ENCODE measurements at places on chromosomes 2 and 18. TPM values are rescaled to one million over a fixed set of nuclear protein-coding genes. Genes with fewer than 3 reads are reported as not detected.

DNA sequence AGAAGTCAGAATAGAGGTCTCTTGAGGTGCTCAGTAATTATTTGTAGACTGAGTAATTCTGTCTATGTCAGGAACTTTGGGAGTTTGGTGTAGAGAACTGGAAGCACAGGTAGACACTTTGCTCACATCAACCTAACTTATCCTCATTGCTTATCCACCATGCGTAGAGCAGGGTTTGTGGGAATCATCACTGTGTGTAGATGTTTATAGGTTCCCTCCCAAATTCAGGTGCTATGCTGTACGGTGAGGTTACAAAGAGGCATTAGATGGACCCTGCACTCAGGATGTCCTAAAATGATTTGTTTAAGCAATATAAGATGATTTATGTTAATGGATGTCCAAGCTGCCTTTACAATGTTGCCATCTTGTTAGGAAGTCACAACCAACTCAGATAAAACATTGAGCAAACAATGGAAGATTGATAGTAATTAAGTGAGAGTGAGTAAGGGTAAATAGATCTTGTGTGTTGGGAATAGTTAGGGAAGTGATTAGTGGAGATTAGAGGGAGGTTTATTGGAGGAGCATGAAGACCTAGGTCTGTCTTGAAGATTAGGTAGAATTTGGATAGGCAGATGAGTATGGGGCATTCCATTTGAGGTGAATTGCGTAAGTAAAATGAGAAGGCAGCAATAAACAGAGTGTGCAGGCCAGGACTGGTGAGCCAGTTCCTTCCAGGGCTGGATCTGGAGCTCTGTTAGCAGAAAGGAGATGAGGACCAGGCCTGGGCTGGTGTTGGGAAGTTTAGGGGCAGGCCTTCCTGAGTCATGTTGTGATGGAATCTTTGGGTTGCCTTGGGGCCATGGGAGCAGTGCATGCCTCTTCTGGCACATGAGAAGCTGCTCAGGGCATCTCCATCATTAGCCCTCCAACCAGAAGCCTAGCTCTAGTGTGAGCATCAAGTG lies 12.1 kb downstream of the EPAS1 start:
- H3K4me3 ChIP-seq: no peak overlapping the region
- H3K36me3 ChIP-seq: no peaks in the 10 kb centered on the region
- no peak for DNase-seq
- no peak overlapping the region for H3K27ac ChIP-seq

GRCh38 chr2:26650713-26651469 lies 9.7 kb upstream of the CIB4 start:
- H3K27ac ChIP-seq: no peak overlapping the region
- H3K36me3 ChIP-seq: no peaks in the 10 kb centered on the region
- no peak for DNase-seq
- H3K4me3 ChIP-seq: no peak overlapping the region
- H3K27me3 ChIP-seq: no peaks in the 10 kb centered on the region

DNA sequence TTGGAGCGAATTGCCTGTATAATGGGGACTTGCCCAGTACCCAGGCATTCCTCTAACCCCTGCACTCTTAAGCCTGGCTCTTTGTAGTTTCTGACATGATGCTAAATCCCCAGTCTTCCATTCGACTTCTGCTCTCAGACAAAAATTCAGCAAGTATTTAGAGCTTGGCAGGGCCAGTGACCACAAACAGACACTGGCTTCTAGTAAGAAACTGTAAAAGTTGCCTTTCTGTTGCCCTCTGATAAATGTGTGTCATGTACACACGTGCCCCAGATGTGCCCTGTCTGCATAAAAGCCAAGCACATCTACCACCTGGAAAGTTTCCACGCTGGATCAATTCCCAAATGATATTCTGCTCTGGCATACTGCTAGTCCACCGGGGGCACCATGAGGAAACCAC lies 18.0 kb downstream of the PAX3 start:
- DNase-seq: no peak
- H3K27ac ChIP-seq: no peak overlapping the region
- no peaks in the 10 kb centered on the region for H3K36me3 ChIP-seq
- no peaks in the 10 kb centered on the region for H3K27me3 ChIP-seq
- H3K4me3 ChIP-seq: no peak overlapping the region

Gene KIAA2012
- not detected for total RNA-seq

Gene PAX3
- not detected for total RNA-seq

- DNase-seq: no peak
- H3K27ac ChIP-seq: no peak overlapping the region
- no peaks in the 10 kb centered on the region for H3K27me3 ChIP-seq
- no peaks in the 10 kb centered on the region for H3K4me1 ChIP-seq
- no peak overlapping the region for H3K4me3 ChIP-seq
- H3K36me3 ChIP-seq: no peaks in the 10 kb centered on the region
Measured at GRCh38 chr2:17043173-17043572, 377.5 kb upstream of the CYRIA start.

Gene MAP3K19
- total RNA-seq: not detected

- H3K27ac ChIP-seq: no peak overlapping the region
- no peak for DNase-seq
- peaks cover 41% of the 10 kb centered on the region for H3K36me3 ChIP-seq
- peaks cover 6% of the 10 kb centered on the region for H3K4me1 ChIP-seq
- no peaks in the 10 kb centered on the region for H3K27me3 ChIP-seq
Measured at GRCh38 chr2:20326163-20326780, 24.4 kb downstream of the PUM2 start.

DNA sequence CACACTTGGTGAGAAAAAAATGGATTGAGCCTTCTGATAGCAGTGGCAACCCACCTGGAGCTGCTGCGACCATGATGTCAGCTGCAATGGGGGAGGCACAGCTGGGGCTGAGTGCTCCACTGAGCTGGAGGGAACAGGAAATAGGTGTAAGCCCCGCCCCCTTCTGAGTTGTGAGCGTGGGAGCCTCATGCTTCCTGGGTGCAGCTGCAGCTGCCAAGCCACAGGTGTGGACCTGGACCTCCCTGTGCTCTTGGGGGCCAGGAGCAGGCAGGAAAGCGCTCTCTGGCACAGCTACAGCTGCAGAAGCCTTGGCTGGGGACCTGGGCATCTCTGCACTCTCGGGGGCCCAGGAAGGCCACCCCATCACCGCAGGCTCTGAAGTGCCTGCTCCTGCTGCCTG lies 970.6 kb downstream of the DCDC2C start:
- peak; percentile 9 for DNase-seq
- H3K4me1 ChIP-seq: no peaks in the 10 kb centered on the region
- no peak overlapping the region for H3K4me3 ChIP-seq
- H3K27ac ChIP-seq: no peak overlapping the region
- no peaks in the 10 kb centered on the region for H3K27me3 ChIP-seq

DNA sequence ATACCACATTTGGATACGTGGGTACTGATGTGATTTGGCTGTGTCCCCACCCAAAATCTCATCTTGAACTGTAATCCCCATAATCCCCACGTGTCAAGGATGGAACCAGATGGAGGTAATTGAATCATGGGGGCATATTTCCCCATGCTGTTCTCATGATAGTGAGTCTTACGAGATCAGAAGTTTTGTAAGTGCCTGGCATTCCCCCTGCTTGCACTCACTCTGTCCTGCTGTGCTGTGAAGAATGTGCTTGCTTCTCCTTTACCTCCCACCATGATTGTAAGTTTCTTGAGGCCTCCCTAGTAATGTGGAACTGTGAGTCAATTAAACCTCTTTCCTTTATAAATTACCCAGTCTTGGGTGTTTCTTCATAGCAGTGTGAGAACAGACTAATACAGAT lies 70.3 kb downstream of the CHST9 start:
- no peaks in the 10 kb centered on the region for H3K36me3 ChIP-seq
- no peaks in the 10 kb centered on the region for H3K4me1 ChIP-seq
- H3K27ac ChIP-seq: no peak overlapping the region

DNA sequence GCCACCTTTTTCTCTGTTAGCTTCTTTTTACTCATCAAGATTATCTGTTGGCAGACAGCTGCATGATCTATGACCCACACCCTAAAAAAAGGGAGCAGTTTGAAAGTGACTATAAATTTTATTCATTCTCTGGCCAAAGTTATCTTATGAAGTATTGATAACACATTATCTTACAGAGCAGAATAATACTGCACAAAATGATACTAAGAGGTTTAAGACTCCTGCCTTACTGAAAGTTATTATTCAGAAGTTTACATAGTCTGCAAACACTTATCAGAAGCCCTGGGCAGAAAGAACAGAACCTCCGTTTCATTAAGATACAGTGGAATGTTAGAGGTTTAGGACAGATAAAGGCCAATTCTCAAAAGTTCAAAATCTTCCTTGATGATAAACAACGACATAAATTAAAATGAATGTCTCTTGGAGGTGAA lies 78.2 kb downstream of the ZEB2 start:
- no peak overlapping the region for H3K4me3 ChIP-seq
- no peak overlapping the region for H3K27ac ChIP-seq
- no peak for DNase-seq
- H3K4me1 ChIP-seq: peaks cover 10% of the 10 kb centered on the region
- H3K27me3 ChIP-seq: no peaks in the 10 kb centered on the region

Gene LYPD1
- not detected for total RNA-seq

- no peak overlapping the region for H3K4me3 ChIP-seq
- H3K4me1 ChIP-seq: no peaks in the 10 kb centered on the region
- no peak overlapping the region for H3K27ac ChIP-seq
- H3K27me3 ChIP-seq: no peaks in the 10 kb centered on the region
- DNase-seq: no peak
Measured at GRCh38 chr18:36849288-36850006, 20.5 kb downstream of the KIAA1328 start.
